ENCODE measurements at places on chromosomes 2 and 18.

DNA sequence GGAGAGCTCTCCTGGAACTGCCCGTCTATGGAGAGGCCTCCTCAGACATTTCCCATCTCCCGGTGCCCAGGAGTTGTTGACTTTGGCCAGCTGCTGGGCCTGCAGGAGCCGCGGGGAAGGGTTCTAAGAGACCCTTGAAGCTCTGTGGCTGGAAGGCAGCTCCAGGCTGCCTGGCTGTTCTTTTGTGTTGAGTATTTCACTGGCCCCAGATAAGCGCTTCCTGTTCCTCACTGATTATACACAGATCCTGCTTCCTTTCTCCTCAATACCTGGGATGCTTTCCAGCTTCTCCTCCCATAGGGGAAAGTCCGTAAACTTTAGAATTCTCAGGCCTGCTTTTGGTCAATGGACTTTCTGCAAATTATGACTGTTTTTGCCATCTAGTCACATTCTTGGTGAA is 57.8 kb downstream of the TGOLN2 start:
- peaks cover 4% of the 10 kb centered on the region for H3K4me1 ChIP-seq
- H3K27ac ChIP-seq: no peak overlapping the region
- no peaks in the 10 kb centered on the region for H3K27me3 ChIP-seq
- H3K4me3 ChIP-seq: no peak overlapping the region

- peaks cover 13% of the 10 kb centered on the region for H3K4me1 ChIP-seq
- no peaks in the 10 kb centered on the region for H3K27me3 ChIP-seq
- no peaks in the 10 kb centered on the region for H3K36me3 ChIP-seq
- no peak overlapping the region for H3K27ac ChIP-seq
- DNase-seq: no peak
- H3K4me3 ChIP-seq: no peak overlapping the region
Measured at GRCh38 chr2:162573288-162573687, 229.4 kb downstream of the GCA start.

GRCh38 chr2:30729031-30729430 is 78.2 kb downstream of the CAPN13 start:
- DNase-seq: no peak
- no peaks in the 10 kb centered on the region for H3K36me3 ChIP-seq
- H3K4me1 ChIP-seq: no peaks in the 10 kb centered on the region
- no peak overlapping the region for H3K4me3 ChIP-seq

- no peak overlapping the region for H3K27ac ChIP-seq
- peak; percentile 38 for DNase-seq
- peaks cover 13% of the 10 kb centered on the region for H3K4me1 ChIP-seq
- no peak overlapping the region for H3K4me3 ChIP-seq
- no peaks in the 10 kb centered on the region for H3K27me3 ChIP-seq
Measured at GRCh38 chr2:217846321-217846743, 156.5 kb downstream of the TNS1 start.
